ENCODE measurements at places on chromosomes 3 and 15. TPM values are rescaled to one million over a fixed set of nuclear protein-coding genes. Genes with fewer than 3 reads are reported as not detected.

DNA sequence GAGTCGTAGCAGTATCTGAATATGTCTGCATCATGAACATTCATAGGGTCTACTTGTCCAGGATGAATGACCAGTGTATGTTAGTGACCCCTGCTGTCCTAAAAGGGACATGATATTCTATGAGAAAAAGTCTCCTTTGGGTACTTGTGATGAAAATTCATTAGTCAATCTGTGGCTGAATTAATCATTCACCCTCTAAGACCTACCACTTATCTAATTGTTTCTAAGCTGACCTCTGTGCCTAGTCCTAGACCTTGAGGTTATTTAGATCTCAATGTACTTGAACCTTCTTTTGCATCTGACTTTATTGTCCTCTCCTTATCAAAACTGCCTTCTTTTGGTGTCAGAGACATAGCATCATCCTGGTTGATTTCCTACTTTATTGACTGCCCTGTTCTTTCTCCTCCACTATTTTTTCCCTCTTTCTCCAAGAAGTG, 799.3 kb downstream of the DIPK2A start:
- DNase-seq = no peak

DNA sequence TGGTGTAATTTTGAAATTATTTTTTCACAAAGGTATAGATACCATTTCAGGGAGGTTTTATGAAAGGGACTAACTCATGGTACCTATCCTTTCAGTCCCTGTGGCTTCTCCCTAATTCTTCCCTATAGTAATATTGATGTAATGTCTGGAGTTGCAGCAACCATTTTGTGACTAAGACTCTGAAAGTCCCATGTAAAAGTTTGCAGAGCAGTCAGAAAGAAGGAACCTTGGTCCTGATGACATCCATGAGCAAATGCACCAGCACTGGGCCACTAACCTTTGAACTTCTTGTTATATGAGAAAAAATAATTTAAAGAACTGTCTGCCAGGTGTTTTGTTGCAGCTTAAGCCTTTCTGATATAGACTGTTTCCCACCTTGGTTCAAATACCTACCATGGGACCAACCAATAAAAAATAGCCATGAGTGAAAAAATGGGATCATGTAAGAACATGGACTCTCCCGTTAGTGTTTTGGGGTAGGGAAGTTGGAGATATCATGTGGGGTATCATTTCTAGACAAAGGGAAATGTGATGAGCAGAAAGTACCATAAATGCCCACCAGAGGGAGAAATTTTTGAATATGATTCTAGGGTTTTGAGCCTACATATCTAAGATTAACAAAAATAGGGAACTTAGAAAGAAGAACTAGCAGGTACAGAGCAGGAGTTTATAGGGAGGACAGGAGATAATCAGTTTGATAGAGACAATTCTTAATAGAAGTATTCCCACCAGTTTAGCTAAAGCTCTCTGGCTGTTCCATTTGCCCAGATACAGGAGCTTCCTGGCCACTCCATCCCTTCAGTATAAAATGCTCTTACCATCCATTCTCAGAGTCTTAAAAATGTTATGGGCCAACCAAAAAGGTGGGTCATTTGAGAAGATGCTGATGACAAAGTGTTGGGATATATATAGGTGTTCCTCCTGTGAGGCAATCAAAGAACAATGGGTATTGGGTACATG, 3.4 kb upstream of the CPOX start:
- peak; percentile 73 for DNase-seq

DNA sequence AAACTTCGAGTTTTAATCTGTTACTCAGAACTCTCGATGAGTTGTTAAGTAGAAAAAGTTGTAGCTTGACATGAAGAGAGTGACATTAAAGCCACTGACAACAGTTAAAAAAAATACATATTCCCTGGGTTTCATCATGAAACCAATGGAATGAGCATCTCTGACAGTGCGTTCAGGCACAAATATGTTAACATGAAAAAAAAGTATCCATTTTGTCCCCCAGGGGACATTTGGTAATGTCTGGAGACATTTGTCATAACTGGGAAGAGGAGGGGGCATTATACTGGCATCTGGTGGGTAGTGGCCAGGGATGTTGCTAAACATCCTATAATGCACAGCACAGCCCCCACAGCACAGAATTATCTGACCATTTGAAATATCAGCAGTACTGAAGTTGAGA, 14.8 kb upstream of the FOXP1 start:
- no peak for DNase-seq

CACNA2D2 gene
- 0.23 TPM for total RNA-seq

- DNase-seq = no peak
Measured at GRCh38 chr15:90024406-90024805, 23.3 kb downstream of the ZNF710 start.

DNA sequence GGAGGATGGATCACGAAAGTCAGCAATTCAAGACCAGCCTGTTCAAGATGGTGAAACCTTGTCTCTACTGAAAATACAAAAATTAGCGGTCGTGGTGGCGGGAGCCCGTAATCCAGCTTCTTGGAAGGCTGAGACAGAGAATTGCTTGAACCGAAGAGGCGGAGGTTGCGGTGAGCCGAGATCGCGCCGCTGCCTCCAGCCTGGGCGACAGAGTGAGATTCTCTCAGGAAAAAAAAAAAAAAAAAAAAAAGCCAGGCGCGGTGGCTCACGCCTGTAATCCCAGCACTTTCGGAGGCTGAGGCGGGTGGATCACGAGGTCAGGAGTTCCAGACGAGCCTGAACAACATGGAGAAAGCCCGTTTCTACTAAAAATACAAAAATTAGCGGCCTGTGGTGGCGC, 5.0 kb downstream of the EAF2 start:
- DNase-seq = no peak

DNA sequence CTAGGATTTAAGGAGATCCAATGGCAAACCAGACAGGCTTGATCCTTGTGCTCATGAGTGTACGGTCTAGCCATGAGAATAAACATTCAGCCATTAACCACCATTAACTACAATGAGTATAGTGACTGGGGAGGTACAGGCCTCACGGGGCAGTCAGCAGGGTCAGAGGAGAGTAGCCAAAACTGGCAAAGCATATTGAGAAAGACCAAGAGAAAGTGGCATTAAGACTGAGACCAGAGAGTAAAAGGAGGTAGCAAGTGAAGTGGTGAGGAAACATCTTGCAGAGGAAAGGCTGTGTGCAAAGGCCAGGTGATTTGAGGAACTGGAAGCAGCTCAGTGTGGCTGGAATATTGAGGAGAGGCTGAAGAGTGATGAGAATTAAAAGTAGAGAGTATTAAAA, 407.2 kb upstream of the LMCD1 start:
- no peak for DNase-seq

- no peak for DNase-seq
Measured at GRCh38 chr3:172903642-172904320, 153.3 kb downstream of the ECT2 start.

- DNase-seq = no peak
Measured at GRCh38 chr3:46878781-46879436, 1.4 kb downstream of the PTH1R start.

GRCh38 chr15:100252779-100253417, 88.9 kb downstream of the ADAMTS17 start:
- no peak for DNase-seq

- DNase-seq = no peak
Measured at GRCh38 chr15:68201879-68202261, 3.3 kb downstream of the CALML4 start.

- no peak for DNase-seq
Measured at GRCh38 chr3:23945663-23945912, 502 bp downstream of the NR1D2 start.

IMPDH2 gene
- 496 TPM for total RNA-seq

Measured in activated CD4-positive, alpha-beta T cell treated with anti-CD3 and anti-CD28 coated beads, Interleukin-2, amount 10 ng/mL, durations not matched to agents 24 days and 14 days (primary cell).